NCI-H510A (cell line): ENCODE measurements at places on chromosomes 5 and 9.
A peak's percentile ranks its signal among the peaks of the same experiment; 100 is the strongest.

- no peak for DNase-seq
Measured at GRCh38 chr9:93464395-93464794, 11.0 kb upstream of the FAM120AOS start.

DNA sequence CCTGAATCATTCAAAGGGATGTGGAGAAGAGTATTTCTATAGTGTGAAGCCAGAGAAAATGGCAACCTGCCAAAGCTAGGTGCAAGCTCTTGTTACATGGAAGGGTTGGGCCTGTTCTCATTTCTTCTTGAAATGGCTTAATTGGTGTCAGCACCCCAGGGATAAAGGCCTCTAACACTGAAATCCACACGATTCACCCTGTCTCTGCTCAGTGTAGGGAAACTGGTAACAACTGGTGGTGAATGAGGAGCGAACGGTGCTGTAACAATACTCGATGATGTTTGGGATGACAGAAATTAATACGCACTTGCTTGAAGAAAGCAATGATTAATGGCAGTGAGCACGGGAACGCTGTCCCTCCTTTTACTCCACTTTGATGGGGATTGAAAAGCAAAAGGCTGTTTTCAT lies 16.2 kb downstream of the PBX3 start:
- DNase-seq = peak; percentile 90

GRCh38 chr5:132238169-132238744 lies 10.6 kb upstream of the P4HA2 start:
- no peak for DNase-seq

- no peak for DNase-seq
Measured at GRCh38 chr9:131545786-131546335, 538 bp downstream of the PRRT1B start.

GRCh38 chr9:10604927-10605326 lies 7.9 kb downstream of the PTPRD start:
- no peak for DNase-seq

DNA sequence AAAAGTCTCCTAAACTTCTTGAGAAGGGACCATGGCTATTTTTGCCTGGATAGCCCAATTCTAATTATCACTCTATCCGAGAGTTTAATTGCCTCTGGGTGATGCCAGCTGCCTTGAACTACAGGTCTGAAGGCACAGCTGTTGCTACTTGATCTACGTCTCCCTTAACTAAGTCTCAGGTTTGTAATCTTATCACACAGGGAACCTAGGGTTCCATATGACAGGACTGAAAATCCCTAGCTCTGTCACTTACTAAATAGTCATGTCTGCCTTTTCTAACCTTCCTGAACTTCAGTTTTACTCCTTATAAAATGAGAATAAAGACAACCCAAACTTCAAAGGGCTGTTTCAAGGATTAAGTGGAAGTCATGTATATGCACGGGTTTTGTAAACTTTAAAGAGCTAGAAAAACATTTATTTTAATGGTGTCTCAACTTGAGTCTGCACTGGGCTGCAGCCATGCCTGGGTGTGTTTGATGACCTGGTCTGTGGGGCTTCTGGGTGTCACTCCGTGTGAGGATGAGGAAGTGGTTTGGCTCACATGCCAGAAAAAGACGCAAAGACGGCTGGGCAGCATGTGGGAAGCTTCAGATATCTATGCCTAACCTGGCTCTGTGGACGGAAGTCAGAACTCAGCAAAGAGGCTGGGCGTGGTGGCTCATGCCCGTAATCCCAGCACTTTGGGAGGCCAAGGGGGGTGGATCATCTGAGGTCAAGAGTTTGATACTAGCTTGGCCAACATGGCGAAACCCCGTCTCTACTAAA lies 129.3 kb upstream of the SLC44A1 start:
- DNase-seq = no peak

- no peak for DNase-seq
Measured at GRCh38 chr5:74054139-74054538, 428.1 kb downstream of the ARHGEF28 start.

GRCh38 chr5:96885518-96886338 lies 9.4 kb downstream of the ERAP2 start:
- no peak for DNase-seq

DNA sequence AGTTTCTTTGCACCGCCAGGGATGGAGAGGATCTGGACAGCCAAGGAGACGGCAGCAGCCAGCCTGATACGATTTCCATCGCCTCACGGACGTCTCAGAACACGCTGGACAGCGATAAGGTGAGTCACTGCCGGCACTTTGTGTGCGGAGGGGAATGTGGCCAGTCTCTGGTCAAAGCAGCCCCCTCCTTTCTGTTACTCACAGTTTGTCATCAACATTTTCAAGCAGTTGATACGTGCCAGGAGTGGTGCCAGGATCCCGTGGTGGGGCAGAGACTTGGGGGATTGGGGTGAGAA lies 175.1 kb upstream of the OTULINL start:
- DNase-seq = no peak

DNA sequence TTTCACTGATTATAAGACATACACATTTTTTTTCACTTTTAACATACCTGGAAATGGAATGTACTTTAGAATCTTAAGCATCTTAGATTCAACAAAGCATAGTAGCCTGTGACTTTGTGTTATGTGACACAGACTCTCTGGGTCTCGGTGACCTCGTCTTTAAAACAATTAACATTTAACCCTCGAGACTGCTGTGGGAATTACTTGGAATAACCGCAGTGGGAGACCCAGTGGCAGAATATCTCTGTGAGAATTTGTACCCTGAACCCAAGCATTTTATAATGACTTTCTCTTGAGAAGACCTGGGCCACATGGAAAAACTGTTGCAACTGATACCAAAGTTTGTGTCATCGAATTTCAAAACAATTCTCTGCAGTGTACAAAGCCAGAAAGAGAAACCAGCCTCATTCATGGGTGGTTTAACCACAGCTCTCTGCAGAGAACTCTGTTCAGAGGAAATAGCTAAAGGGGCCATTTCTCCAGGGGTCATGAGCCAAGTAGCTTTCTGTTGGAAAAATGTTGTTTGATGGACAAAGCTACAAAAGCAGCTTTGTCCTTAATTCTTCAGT lies 10.0 kb upstream of the RETREG1 start:
- no peak for DNase-seq

GRCh38 chr5:180830253-180831138 lies 27.9 kb upstream of the MGAT1 start:
- peak; percentile 23 for DNase-seq
